NCI-H460 (cell line): ENCODE measurements at places on chromosomes 7 and 10. TPM values are rescaled to one million over a fixed set of nuclear protein-coding genes. Genes with fewer than 3 reads are reported as not detected.

- no peak for DNase-seq
These were observed 234.0 kb downstream of the TNS3 start for GRCh38 chr7:47347816-47348385.

DNA sequence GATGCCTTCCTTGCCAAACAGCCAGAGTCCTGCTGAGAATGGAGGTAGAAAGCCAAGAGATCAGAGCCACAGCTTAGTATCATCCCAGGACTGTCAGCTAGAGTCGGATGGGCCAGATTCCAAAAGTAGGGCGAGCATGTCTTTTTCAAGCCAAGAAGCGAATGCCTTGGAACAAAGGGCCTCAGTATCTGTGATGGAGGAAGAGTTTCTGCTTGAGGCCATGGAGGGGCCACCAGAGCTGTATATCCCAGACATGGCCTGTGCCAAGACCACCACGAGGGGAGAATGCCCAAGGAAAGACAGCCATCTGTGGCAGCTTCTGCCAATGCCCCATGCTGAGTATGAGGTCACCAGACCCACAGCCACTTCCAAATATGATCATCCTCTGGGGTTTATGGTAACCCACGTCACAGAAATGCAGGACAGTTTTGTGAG is 44.3 kb upstream of the PPP1R17 start:
- DNase-seq, result no peak

GRCh38 chr10:11305825-11306593 is 288.3 kb downstream of the CELF2 start:
- no peak for DNase-seq

DNA sequence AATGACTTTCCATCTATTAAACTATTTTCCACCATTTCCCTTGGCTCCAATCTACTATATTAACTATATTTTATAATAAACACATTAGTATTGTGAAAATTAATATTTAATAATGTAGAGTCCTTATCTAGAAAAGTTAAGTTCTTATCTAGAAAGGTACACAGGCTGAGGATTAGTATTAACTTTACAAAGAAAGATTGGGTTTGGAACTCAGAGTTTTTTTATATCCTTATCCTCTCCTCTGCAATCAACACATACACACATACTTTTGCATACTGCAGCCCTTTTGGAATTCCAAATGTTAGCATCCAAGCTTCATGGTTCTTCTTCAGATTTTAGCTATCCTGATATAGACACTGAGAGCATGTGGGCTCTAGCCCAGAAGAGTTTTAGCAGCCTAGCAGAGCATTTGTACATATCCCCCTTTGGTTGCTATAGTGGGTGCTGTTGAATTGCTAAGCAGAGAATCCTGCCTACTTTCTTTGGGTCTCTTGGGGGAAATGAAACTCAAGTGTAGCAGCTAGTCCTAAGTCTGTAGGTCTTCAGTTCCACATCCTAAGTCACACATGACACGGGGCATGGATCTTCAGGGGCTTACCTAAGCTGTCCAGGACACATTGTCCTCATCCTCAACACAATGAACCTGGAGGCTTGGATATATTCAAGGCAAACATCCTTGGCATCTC is 874.6 kb downstream of the LRMDA start:
- no peak for DNase-seq

- DNase-seq, result no peak
These were observed 73.4 kb downstream of the MYOF start for GRCh38 chr10:93408783-93409182.

GRCh38 chr10:104268405-104268712 is 625 bp upstream of the GSTO2 start:
- DNase-seq, result no peak

DNA sequence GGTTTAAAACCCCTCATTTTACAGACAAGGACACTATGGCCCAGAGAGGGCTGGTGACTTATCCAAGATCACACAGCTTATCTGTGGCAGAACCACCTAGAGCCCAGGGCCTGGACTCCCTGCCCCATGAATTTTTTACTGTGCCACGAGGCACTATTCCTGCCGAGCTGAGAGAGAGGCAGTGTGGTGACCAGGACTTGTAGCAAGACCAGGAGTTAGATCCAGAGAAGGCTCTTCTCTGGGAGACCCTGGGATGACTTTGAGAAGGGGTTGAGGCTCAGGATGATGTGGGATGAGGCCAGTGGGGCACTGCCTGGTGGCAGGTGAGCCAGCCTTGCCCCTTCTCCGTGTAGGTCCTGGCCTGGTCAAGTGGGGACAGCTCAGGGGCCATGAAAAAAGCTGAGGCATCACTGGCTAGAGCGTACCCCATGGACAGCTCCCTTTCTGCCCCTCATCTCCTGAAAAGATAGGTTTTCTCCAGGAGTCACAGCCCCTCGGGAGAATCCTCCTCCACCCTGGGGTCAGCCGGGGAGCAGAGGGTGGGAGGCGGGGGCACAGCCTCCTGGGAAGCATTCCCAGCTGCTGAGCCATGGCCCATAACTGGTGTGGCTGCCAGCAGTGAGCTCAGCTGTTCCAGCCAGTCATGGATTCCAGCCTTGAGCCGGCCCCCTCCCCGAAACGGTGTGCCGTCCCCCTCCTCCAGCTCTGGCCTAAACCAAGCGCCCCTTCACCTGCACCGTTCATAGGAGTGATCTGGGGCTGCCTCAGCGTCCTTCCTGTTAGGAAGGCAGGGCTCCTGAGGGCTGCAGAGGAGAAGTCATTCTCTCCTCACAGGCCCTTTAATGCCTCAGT is 5.8 kb downstream of the FLNC start:
- DNase-seq, result no peak

RHOBTB1 gene
- 14.8 and 16.5 TPM in 2 replicates for total RNA-seq

MRC1 gene
- total RNA-seq, result 0.14 and 0.15 TPM in 2 replicates
